ENCODE measurements at places on chromosomes 12 and 14.

DNA sequence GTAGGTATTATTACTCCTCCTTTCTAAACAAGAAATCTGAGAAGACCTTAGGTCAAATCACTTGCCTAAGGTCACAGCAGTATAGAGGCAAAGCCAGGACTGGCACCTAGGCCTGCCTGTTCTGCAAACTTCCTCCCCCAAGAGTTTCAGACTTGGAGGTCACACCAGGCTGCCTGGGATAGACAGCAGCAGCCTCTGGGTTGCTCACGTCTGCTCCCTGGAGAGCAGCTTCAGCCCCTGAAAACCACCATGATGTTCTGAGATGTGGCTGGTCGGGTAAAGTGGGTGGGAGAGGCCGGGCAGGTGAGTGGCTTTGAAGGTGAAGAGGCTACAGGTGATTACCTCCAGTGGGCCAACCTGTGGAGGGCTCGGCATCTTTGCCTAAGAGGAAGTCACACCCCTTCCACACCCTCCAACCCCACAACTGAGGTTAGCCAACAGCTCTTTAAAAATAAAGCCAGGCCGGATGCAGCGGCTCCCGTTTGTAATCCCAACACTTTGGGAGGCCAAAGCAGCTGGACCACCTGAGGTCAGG, 37.0 kb upstream of the PNMA1 start:
- DNase-seq, result no peak

GRCh38 chr14:75264036-75264435, 14.6 kb upstream of the FOS start:
- DNase-seq, result no peak

- no peak for DNase-seq
Measured at GRCh38 chr14:31880935-31881334, 196.2 kb upstream of the ARHGAP5 start.

DNA sequence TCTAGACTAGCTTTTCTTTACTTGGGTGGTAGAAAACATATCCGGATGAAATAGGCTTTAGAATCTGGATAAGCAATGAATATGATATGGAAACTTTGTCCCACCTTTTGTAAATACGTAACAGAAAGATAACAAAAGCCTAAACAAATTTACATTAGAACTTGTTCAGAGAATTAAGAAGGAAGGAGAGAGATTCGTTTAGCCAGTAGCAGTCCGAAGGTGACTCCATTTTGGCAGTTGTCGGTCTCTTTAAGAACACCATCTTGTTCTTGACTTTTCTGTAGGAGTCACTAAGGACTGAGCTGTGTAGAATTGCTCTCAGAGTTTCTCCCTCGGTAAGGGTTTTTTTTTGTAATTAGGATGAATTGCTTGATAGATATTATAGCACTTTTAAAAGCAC, 475.1 kb downstream of the PCNX1 start:
- no peak for DNase-seq

GRCh38 chr12:10740182-10740581, 17.1 kb upstream of the YBX3 start:
- no peak for DNase-seq

DNA sequence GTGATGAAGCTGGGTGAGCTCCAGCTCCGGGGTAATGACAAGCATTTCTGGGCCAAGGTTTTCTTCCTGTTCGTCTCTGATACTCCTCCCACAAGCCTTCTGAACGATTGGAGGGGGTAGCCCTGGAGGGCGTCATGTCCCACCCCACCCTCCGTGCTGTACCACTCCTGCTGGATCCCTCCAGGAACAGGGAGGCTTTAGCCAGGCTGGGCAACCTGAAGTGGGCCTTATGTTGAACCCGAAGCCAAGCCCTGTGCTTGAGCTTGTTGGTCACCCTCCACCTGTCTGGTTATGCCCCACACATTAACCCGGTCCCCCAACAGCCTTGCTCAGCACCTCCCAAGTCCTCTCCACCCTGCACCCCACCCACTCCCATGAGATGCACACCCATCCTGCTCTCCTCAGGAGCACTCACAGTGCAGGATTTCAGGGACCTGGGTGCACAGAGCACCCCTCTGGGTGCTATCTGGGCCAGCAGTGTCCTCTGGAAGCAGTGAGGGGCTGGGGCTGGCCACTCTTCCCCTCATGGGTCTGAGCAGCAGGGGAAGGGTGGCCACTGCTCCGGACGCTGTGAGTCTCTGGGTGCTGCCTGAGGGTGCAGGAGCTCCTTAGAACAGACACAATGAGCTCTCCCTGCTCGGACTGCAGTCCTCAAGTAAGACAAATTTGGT, 6.8 kb upstream of the KRT83 start:
- DNase-seq, result no peak

GRCh38 chr12:130706311-130706710, 9.8 kb downstream of the RIMBP2 start:
- no peak for DNase-seq

- DNase-seq, result no peak
Measured at GRCh38 chr12:98439981-98440581, 75.3 kb upstream of the TMPO start.

GRCh38 chr14:34539407-34540180, at the start of gene EAPP:
TSS of gene EAPP (minus strand) at chr14:34539701. CDS start at chr14:34539628, 73 bp downstream.
- no peak for DNase-seq

DNA sequence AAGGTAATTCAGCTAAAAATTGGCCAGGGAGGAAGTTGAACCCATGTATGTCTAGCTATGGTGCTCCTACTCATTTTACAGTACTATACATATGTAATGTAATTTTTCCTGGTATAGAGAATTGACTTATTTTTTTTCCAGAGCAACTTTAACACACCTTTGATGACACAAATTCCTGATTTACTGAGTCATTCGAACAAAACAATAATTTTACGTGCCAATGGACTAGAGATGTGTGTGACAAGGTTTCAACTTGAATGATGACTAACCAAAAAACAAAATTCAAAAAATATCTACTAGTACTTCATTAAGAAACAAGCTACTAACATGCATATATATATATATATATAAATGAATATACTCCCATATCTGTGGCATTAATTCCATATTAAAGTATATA, 180.5 kb downstream of the KITLG start:
- no peak for DNase-seq

DNA sequence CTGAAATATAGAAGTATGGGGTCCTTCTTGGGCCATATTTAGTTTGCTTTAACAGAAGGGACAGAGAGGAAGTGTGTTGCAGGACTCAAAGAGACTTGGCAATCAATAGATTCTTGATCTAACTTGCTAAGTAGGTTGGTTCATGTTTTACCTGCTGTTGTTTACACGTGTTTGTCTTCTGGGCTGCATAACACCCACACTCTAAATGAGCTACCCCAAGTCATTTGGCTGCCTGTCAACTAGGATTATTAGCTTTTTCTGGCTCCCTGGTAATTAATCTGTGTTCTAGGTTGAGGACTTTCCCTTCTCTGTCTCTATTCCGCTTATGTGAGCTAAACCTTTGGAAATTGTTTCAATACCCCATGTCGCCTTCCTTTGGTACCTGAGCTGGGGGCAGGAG, 10.1 kb upstream of the TBPL2 start:
- no peak for DNase-seq

Data from NCI-H1417 treated with DMSO at 0.1 percent for 48 hours (cell line).